ENCODE measurements at places on chromosomes 4 and X. TPM values are rescaled to one million over a fixed set of nuclear protein-coding genes. Genes with fewer than 3 reads are reported as not detected.

The MBNL3 gene
- 1.6 TPM for total RNA-seq

The VCX3B gene
- total RNA-seq: 34.5 TPM

The PCSK1N gene
- total RNA-seq: 2.3 TPM

The SLC34A2 gene
- total RNA-seq: not detected

The NUP54 gene
- 29.7 TPM for total RNA-seq

The GRIA2 gene
- total RNA-seq: 6.3 TPM

The GPR50 gene
- total RNA-seq: not detected

The KLF3 gene
- total RNA-seq: 11.9 TPM

Data from A375 (cell line).